ENCODE measurements at places on chromosomes 12 and 14. TPM values are rescaled to one million over a fixed set of nuclear protein-coding genes. Genes with fewer than 3 reads are reported as not detected.

The SYT10 gene
- polyA plus RNA-seq = 0.01 TPM

The KNTC1 gene
- 6.0 TPM for polyA plus RNA-seq

The KRT73 gene
- polyA plus RNA-seq = 0.07 TPM

The OLR1 gene
- polyA plus RNA-seq = 2.4 TPM

The TAS2R7 gene
- polyA plus RNA-seq = not detected

The ESR2 gene
- polyA plus RNA-seq = 0.22 TPM

The LRP1-AS gene
- not detected for polyA plus RNA-seq

Data from adipose tissue (tissue), 3 donors.